ENCODE measurements at places on chromosomes 11 and 22.

GRCh38 chr22:45673482-45674175 is 2.0 kb downstream of the ATXN10 start:
- no peak for DNase-seq

DNA sequence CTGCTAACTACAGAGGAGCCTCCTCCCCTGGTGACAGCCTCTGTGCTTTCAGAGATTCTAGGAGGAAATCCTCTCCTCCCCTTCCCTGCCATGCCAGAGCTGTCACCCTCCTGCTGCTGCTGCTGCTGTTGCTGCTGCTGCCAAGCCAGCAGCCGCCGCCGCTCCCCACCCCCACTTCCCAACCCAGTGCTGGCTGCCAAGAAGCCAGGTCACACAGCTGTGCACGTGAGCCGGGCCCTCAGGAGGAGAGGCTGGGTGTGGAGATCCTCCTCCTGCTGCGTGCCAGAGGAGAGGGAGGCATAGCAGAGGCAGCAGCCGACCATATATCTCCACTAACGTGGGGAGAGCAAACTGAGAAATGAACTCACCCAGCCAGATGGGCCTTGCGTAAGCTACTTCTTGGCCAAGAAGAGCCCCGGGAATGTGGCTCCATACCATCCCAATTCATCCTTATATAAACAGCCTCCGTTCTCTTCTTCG is 12.4 kb downstream of the CRY2 start:
- no peak for DNase-seq

- no peak for DNase-seq
Observed at GRCh38 chr11:104876861-104877431, 21.3 kb downstream of the CASP12 start.

GRCh38 chr11:75706260-75706729 is 11.3 kb upstream of the MOGAT2 start:
- peak; percentile 68 for DNase-seq

DNA sequence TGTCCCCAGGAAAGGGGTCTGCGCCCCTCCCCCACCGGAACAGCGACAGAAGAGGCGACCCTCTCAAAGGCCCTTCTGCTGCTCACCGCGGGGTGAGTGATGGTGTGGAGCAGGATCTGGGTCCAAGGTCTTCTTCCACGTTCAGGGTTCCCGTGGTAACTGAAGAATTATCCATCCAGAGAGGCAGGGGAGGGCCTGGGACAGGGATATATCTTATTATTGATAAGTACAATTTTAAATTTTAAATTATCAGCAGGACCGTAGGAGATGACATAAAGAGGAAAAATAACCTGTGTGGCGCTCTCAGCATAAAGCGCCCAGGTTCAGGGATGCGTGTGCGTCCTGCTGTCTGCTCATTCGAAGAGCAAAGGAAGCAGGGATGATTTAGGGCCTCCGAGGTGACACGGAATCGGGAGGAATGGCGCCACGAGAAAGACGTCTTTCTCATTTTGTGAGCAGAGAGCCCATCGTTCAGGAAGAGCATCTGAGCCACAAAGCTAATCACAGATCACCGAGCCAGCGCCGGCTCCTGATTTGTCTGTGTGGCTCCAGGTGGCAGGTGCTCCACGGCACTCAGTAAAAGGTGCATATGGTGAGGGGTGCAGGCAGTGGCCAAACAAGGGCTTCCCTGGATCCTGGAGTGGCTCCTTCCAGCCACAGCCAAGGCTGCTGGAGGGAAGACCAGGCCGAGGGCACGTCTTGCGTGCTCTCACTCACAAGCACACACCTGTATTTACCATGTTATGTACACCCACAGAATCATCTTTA is 19.3 kb downstream of the KRTAP5-5 start:
- DNase-seq = no peak

All from stimulated activated CD4-positive, alpha-beta T cell treated with anti-CD3 and anti-CD28 coated beads, Interleukin-1b, Interleukin-23, amount 100 ng/mL, for 48 hours (primary cell).